Bronchial epithelial cell (primary cell): ENCODE measurements at places on chromosomes 12 and 14. TPM values are rescaled to one million over a fixed set of nuclear protein-coding genes. Genes with fewer than 3 reads are reported as not detected.
A peak's percentile ranks its signal among the peaks of the same experiment; 100 is the strongest.

DNA sequence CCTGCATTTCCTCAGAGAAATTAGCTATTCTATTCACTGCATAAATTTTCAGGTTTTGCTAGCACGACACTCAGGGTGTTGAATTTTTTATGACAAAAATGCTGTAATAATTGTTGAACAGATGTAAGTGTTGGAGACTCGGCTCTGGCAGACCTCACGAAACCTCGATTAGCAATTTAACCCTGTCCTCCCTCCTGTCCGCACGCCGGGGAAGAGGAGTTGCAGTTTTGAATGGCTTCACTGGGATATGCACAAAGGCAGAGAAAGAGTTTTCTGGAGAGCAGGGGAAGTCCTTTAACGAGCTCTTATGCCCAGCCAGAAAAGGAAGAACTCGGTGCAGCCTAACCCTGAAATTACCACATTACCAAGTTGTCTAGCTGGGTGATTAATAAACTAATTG lies 661.1 kb downstream of the VRK1 start:
- no peak for DNase-seq

- DNase-seq: no peak
Measured at GRCh38 chr12:3684449-3685051, 68.4 kb downstream of the CRACR2A start.

DNA sequence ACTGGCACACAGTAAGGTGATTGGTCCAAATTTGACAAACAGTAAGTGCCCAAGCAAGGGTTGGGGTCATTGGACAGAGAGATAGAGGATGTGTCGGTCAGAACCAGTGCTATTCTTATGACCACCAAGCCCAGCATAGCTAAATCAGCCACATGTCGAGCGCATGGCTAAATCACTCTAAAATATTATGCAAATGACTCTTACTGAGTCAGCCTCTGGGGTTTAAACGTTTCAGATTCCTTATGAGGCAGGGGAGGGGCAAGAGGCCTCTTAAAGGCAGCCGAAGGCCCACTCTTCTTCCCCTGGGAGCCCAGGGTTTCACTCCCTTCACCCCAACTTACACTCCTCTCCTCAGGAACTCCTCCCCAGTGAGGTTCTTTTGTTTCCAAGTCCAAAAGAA lies 603 bp upstream of the ENDOU start:
- peak; percentile 35 for DNase-seq

GRCh38 chr12:111606767-111607230 lies 7.7 kb upstream of the ATXN2 start:
- no peak for DNase-seq

GRCh38 chr12:11621797-11622423 lies 27.6 kb upstream of the ETV6 start:
- no peak for DNase-seq

GRCh38 chr12:88895634-88896033 lies 315.4 kb upstream of the KITLG start:
- peak; percentile 8 for DNase-seq

GRCh38 chr12:120466560-120467315 lies 2.8 kb downstream of the SRSF9 start:
- DNase-seq: peak; percentile 37

- DNase-seq: no peak
Measured at GRCh38 chr12:130813436-130813835, 25.6 kb downstream of the STX2 start.

- DNase-seq: no peak
Measured at GRCh38 chr12:123096182-123096581, 54.7 kb downstream of the PITPNM2 start.

- DNase-seq: peak; percentile 26
Measured at GRCh38 chr12:102478405-102479098, 1.8 kb downstream of the IGF1 start.

DNA sequence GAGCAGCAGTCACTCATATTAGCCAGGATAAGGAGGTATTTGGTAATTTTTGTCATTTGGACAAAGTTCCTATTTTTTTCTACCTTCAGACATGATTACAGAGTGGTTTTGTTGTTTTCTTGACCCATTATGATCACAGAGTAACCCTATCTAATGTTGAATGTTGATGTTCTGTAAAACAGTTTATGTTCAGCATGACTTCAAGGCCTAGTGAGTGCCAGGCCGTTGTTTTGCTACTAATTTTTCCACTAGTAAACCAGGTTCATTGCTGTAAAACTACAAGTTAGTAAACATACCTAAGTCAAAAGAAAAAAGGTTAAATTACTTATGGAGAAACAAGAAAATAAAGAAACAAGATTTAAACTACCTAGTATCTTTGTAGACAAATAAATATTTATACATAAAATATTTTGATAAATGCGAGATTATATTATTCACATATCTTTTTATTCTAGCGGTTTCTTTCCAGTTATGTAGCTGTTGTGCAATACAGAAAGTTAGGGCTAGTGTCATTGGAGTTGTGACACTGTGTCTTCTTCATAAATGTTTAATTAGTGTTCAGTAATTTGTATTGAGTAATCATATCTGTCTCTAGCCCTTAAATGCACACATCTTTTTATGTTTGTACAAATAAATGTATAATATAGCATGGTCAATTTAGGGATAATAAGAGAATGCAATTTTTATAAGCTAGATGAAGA lies 16.5 kb downstream of the ETNK1 start:
- no peak for DNase-seq

- peak; percentile 47 for DNase-seq
Measured at GRCh38 chr12:92408072-92408900, 262.6 kb upstream of the BTG1 start.

GDF3 gene
- total RNA-seq: not detected in 2 replicates

CD163 gene
- not detected in 2 replicates for total RNA-seq

GLT8D2 gene
- 1.0 and 1.3 TPM in 2 replicates for total RNA-seq

CRIP2 gene
- 13.2 and 22.3 TPM in 2 replicates for total RNA-seq

PRH2 gene
- 0.38 TPM in 1 of 2 replicates, not detected in the other for total RNA-seq

RNASE4 gene
- 2.9 and 4.7 TPM in 2 replicates for total RNA-seq

KLRC3 gene
- total RNA-seq: not detected in 2 replicates

CLEC9A gene
- not detected in 2 replicates for total RNA-seq

SYT10 gene
- total RNA-seq: not detected in 2 replicates
